ENCODE measurements at places on chromosomes 13 and 19.
A peak's percentile ranks its signal among the peaks of the same experiment; 100 is the strongest.

- DNase-seq: no peak
Measured at GRCh38 chr19:53466726-53467484, 628 bp upstream of the ZNF813 start.

DNA sequence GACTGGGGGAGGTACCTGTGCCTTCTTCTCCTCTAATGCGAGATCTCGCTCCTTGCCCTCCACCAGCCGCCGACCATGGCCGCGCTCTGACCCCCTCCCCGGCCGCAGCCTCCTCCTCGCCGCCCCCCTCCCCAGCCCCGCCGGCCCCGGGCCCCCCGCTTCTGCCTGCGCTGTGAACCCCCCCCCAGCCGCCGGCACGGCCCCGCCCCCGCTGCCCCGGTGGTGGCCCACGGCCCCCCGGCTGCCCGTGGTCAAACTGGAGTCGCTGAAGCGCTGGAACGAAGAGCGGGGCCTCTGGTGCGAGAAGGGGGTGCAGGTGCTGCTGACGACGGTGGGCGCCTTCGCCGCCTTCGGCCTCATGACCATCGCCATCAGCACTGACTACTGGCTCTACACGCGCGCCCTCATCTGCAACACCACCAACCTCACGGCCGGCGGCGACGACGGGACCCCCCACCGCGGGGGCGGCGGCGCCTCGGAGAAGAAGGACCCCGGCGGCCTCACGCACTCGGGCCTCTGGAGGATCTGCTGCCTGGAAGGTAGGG is at the start of gene CACNG8:
Gene CACNG8, plus strand, starts transcription at position 51 of the 545 bp plus-strand sequence.
- DNase-seq: no peak

- no peak for DNase-seq
Measured at GRCh38 chr13:110150384-110151101, 156.4 kb downstream of the COL4A1 start.

DNA sequence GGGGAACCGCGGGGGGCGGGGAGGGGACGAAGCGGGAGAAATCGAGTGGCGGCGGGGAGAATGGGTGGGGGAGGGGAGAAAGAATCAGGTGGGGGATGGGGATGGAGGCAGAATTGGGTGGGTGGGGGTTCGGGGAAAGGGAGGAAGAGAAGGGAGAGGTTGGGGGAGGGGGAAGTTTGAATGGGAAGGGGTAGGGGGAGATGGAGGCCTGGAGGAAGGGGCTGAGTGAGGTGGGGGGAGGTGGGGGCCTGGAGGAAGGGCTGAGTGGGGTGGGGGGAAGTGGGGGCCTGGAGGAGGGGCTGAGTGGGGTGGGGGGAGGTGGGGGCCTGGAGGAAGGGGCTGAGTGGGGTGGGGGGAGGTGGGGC is 403 bp upstream of the ADAMTS10 start:
- DNase-seq: no peak

GRCh38 chr13:76861859-76862258 is 24.3 kb downstream of the KCTD12 start:
- no peak for DNase-seq

DNA sequence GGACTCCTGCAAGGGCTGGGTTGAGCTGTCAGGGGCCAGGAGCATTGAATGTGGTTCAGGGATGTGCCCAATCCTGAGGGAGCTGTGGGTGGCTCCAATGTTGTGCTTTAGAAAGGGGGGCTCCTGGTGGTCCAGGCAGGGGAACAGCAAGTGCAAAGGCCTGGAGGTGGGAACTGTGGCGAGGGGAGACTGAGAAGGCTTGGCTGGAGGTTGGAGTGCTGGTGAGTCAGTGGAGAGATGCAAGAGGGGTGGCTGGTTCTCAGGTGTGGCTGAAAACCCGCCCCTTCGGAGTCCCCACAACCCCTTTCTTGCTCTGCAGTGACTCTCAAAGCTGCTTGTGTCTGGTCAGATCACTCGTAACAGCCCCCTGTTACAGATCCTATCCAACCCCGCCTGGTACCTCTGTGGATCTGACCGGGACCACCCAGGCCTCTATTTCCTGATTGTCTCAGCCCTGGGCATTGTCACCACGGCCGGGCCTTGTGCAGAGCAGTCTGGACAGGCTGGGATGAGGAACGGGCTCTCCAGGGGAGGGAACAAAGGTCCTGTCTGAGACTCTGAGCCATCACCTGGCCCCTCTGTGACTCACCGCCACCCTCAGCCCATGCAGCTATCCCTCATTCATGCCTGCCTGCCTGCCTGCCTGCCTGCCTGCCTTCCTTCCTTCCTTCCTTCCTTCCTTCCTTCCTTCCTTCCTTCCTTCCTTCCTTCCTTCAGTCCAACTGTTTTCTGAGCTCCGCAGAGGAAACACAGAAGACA is 1.4 kb upstream of the KCNN1 start:
- DNase-seq: no peak

GRCh38 chr19:29796173-29796573 is 15.6 kb upstream of the CCNE1 start:
- DNase-seq: no peak

DNA sequence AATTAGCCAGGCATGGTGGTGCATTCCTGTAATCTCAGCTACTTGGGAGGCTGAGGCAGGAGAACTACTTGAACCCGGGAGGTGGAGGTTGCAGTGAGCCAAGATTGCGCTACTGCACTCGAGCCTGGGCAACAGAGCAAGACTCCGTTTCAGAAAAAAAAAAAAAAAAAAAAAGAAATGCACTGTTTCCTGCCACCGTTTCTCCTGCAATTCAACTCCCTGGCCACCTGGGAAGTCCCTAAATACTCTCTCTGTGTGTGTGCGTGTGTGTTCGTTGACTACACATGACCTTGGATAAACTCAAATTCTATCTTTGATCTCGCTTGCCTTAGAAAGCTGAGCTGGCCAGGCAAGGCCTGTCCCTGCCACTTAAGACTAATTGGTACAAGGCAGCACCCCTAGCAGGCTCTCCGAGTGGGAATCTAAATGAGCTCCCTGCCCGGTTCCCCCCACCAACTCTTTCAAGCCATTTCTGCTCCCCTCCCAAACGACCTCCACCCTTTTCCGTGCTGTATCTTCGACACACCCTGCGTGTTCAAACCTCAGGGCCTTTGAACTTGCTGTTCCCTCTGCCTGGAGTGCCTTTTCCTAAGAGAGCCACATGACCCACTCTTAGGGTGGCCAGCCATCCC is 5.2 kb upstream of the BCAT2 start:
- peak; percentile 45 for DNase-seq

GRCh38 chr13:34465423-34465922 is 476.6 kb upstream of the NBEA start:
- no peak for DNase-seq

- DNase-seq: no peak
Measured at GRCh38 chr19:14271840-14272239, 65.9 kb upstream of the ADGRL1 start.

GRCh38 chr13:33204130-33204927 is 81.2 kb downstream of the STARD13 start:
- no peak for DNase-seq

- DNase-seq: no peak
Measured at GRCh38 chr19:9883231-9883758, 48.2 kb downstream of the PIN1 start.

GRCh38 chr13:97544031-97544765 is 110.2 kb downstream of the RAP2A start:
- DNase-seq: no peak

- DNase-seq: no peak
Measured at GRCh38 chr13:103192511-103193135, 126.4 kb upstream of the SLC10A2 start.

GRCh38 chr13:26590951-26591350 is 33.5 kb downstream of the WASF3 start:
- no peak for DNase-seq

- no peak for DNase-seq
Measured at GRCh38 chr13:32016631-32017030, 14.9 kb upstream of the FRY start.

DNA sequence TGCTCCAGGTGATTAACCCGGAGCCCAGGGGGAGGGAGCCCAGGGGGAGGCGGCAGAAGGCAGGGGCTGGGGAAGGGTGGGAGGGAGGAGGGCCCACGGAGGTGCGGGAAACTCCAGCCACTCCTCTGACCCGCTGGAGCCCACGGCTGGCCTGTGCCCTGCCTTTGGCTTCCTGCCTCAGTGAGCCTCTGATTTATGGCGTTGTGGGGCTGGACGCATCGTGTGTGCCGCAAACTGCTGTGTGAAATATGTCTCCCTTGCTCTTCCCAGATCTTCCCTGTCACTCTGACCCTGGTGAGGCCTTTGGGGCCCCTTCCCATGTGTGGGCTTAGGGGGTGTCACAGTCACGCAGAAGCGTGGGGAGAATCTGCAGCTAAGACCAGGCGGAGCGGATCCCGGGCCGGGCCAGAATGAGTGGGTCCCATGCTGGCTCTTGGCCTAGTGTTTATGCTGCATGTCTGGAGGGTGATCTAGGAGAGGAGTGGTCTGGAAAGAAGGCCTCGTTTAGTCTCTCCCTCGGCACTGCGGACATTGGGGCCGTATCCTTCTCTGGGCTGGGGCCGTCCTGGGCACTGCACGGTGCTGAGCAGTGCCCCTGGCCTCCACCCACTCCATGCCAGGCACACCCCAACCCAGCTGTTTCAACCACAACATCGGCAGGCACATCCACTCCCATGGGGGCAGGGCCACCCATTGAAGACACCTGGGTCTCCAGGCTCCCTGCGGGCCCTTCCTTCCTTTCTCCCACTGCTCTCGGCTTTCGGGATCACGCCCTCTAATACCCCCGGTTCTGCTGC is 123.0 kb downstream of the KDM4B start:
- DNase-seq: no peak

DNA sequence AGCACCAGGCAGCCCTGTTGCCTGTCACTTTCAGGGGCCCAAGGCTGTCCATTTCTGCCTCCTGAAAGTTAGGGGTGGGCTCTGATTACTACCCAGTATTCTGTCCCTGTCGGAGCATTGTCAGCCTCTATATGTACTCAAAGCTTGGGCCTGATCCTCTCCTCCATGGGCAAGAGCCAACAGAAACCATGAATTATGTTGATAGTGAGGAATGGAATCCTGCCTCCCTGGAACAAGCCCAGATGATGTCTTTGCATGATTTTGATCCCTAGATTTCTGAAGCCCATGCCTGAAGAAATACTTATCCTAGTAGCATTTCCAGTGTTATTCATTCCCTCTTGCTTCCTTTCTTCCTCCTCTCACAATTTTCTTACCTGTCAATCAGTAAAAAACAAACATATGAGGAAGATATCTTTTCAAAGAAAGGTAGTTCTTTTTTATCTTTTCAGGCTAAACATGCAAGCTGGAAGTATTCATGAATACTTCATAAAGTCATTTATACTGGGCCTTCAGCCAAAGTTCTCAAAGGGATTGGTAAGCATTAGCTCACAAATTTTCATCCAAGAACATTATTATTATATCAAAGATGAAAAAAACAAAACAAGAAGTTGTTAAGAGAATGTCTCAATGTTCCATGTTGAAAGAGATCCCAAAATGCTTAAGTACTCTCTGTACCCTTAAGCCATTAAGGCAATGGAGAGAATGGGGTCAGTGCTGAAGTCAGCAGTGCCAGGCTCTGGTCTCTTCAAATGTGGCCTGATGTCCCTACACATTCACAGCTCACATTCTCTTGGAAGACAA is 171.7 kb downstream of the NHLRC3 start:
- no peak for DNase-seq

DNA sequence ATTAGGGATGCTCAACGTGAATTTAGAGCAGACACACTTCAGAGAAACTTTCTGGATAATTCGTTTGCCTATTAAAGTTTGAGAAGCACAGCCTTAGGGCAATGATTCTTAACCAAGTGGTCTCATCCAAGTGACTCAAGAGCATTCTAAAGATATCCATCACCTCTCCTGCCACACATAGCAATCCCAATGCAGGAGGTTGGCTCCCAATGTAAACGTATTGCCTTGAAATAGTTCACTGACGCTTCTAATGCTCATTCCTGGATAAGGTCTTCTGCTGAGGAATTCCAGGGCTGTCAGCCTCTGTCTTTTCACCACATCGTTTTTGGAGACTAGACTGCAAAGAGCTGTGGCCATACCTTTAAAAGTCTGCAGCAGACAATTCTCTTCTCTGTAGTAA is 279.8 kb upstream of the DACH1 start:
- DNase-seq: no peak

All from CD4-positive, alpha-beta T cell treated with Interleukin-12 subunit alpha and Interleukin-12 subunit beta, for 1 hour (primary cell).